ENCODE measurements at places on chromosomes 12 and 14.
A peak's percentile ranks its signal among the peaks of the same experiment; 100 is the strongest.

GRCh38 chr12:62331306-62331705 is 71.1 kb downstream of the USP15 start:
- DNase-seq: no peak

DNA sequence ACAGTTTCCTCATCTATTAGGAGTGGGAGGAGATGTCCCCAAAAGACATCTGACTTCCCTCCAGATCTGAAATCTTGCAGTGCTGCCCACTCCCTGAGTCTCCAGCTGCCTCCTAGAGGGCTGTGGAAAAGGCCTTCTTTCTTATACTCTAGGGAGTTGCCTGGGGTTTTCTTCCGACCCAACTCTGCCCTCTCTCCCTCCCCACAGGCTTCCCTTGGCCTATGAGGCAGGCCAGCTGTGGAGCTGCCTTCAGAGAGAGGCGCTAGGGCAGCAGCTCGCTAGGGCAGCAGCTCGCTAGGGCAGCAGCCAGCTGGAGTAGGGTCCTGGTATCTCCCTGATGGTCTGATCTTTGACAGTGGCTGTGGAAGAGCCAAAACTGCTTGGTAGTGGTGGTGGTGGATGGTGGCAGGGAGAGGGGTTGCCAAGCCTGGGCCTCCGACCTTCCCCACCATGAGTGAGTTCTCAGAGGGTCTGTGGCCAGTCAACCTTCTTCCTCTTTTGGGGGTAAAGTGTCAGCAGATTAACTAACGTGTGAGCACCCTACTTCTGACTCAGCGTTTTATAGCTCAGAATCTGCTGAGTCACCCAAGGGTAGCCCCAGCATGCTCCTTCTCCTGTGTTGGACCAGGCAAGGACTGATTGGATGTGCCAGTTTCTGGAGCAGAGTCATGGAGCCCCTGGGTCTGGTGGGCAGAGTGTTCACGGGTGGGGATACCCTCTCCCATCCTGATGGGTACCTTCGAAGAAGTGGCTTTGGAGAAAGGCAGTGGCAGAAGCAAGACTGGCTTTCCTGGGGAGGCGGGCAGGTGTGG is 2.3 kb downstream of the SLC48A1 start:
- DNase-seq: peak; percentile 45

DNA sequence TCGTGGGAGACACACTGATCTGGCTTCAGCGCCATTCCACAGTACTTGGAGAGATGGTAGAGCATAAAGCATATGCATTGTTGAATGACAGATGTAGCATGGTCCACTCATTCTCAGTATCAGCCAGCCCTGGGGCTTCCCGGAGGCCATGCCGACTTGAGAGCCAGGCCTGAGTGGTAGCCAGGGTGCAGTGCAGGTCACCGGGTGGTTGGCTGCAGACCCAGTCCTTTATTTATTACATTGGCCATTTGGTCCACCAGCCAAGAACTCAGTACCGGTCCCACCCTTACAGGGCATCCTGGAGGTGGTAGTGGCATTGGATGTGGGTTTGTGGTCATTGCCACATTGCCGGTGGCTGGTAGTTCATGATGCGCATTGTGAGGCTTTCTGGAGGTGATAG is 121.6 kb upstream of the RTL1 start:
- no peak for DNase-seq

GRCh38 chr14:91420686-91421085 is 3.1 kb upstream of the CCDC88C start:
- no peak for DNase-seq

DNA sequence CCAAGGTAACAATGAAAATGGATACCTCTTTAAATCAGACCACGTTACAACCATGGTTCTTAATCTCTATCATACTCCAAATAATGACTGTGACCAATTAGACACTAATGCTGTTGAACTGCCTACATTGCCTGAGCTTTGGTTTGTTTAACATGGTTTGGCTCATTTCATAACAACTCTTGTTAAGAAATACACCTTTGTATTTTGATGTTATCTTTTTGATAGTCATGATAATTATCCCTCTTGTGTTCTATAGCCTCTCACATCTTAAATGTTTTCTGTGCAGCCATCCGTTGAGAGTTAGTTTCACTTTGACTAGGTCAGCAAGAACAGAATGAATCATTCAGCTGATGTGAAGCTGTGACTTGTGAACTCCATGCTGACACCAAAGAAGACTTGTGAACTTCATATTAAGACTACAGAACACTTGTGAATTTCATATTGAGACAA is 75.5 kb upstream of the RERGL start:
- peak; percentile 57 for DNase-seq

DNA sequence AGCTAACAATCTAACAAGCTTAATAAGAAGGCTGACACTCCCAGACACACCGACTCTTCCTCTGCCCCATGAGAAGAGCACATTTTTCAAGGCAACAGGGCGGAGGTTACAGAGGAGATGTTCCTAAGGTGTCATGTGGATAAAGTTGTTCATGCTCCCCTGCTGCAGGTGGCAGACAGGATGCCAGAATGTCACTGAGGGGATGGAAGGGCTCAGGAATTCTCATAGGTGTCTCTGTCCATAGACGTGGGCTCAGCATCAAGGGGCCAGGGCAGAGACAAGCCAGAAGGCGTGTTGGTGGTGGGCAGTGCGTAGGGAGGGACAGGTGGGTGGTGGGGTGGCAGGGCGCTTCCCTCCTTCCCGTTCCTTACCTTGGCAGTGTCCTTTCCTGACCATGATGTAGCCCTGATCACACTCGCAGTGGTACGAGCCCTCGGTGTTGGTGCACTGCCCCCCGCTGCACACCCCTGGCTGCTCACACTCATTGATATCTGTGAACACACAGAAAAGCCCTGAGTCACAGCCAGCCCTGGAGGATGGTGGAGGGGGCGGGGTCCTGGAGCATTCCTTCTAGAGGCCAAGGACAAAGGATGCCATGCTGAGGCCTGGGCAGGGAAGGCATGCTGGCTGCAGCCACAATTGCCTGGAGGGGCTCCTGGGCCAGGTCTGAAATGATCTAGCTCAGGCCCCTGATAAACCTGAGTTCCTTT is 23.0 kb downstream of the ISCA2 start:
- peak; percentile 58 for DNase-seq

- DNase-seq: no peak
Observed at GRCh38 chr14:99660794-99661193, 15.9 kb downstream of the HHIPL1 start.

GRCh38 chr12:127162902-127163301 is 1104.1 kb upstream of the TMEM132C start:
- peak; percentile 78 for DNase-seq

DNA sequence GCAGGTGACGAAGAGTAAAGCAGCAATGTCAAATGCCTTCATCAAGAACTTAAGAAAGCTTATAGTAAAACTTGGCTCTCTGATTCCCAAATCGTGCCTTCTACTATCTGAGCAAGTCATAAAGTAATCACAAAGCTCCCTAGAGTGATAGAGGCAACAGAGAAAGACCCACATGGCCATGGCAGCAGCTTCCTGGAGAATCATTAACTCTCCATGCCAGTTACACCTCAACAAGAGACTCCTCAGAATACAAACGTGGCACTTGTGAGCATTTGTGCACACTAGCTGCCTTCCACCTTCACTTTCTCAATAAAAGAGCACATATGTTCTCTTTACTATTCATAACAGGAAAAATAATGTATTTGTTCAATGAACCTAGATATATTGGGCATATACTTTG is 48.0 kb downstream of the PLCZ1 start:
- no peak for DNase-seq

GRCh38 chr12:131944601-131945251 is 5.0 kb upstream of the EP400 start:
- no peak for DNase-seq

- DNase-seq: no peak
Observed at GRCh38 chr14:28161040-28161439, 605.5 kb upstream of the FOXG1 start.

- no peak for DNase-seq
Observed at GRCh38 chr12:64797156-64797555, 27.3 kb upstream of the TBC1D30 start.

DNA sequence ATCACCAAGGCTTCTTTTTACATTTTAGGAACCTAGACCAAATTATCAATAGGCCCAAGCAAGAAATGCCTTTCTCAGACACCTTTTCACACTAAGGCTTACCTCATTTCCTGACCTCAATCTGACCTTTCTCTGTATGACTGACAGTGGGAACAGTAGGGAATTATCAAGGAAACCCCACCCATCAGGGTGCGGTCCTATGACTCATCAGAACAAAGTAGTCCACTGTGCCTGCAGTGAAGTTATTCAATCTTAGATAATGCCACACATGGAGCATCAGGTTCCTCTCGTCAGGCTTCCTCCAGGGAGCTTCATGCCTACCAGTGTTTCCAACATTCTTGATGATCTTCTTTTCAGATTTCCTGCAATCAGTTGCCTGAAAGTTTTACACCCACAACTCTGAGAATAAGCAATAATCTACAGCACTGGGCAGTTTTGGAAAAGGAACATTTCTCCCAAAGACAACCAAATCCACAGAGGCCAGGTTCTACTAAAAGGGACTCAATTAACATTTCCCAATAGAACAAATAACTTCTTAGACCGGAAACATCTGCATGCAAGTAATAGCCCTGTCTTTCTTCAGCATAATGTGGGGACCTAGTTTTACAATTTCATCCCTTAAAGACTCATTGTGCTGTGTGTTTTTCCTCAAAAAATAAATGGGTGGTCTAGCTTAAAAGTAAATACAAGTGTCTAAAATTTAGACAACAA is 35.9 kb upstream of the TMTC2 start:
- peak; percentile 3 for DNase-seq

GRCh38 chr14:89811954-89812575 is 142.5 kb downstream of the EFCAB11 start:
- no peak for DNase-seq

DNA sequence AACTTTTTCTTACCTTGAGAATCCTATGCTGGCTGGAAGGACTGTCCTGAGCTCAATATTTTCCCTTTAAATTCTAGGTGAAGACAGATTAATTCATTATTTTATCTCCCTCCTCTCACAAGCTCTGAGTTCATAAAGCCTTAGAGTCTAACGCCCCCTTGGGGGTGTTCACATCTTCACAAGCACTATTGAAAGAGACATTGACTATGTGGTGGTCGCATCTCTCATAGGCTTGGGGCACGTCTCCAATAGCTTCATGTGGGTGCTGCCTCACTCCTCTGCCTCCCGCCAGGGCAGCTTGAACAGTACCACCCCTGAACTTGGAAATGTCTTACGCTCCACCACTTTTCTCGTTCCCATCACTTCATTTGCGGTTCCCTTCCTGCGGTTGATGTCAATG is 106.2 kb downstream of the UNC79 start:
- no peak for DNase-seq

DNA sequence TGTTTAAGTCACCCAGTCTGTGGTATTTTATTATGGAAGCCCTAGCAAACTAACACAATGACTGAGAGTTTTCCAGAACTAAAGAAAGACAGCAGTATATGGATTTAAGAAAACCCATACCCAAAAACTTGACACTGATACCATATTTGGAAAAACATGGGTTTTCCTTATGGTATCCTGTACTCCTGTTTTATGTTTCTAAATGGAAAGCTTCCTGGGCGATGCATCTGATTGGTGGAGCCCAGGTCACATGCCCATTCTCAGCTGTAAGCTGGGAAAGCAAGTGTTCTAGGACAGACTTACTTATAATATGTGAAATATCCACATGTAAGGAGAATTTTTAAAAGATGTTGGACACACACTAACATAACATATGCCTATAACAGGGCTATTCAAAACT is 4.5 kb upstream of the RNASE4 start:
- DNase-seq: peak; percentile 52

GRCh38 chr14:61489512-61489911 is 168.1 kb downstream of the PRKCH start:
- DNase-seq: no peak
